ENCODE measurements at places on chromosomes 13 and 19.

GRCh38 chr13:107025991-107026390, 458.1 kb upstream of the ARGLU1 start:
- DNase-seq = no peak

- DNase-seq = no peak
These were observed 16.8 kb downstream of the ZNF83 start for GRCh38 chr19:52621376-52621775.

GRCh38 chr19:37943480-37943879, 36.5 kb downstream of the SIPA1L3 start:
- DNase-seq = no peak

DNA sequence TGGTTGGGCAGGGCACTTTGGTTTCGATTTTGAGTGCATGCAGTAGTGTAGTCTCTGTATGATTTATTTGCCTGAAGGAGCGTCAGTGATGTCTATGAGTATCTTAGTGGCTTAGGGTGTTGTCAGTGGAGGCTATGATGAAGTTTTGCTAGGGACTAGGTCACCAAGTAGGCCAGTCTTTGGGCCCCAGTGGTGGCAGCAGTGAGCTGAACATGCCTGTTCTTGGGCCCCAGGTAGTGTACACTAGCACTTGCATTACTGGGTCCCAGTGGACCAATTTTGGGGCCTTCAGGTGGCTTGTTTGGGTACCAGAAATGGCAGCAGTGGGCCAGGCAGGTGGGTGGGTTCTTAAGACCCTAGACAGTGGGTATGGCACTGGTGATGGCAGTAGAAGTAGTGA, 598.7 kb upstream of the SPRY2 start:
- no peak for DNase-seq

- no peak for DNase-seq
These were observed 59.3 kb upstream of the WDFY2 start for GRCh38 chr13:51524829-51525566.

GRCh38 chr13:35711909-35712308, 235.4 kb upstream of the MAB21L1 start:
- DNase-seq = no peak

DNA sequence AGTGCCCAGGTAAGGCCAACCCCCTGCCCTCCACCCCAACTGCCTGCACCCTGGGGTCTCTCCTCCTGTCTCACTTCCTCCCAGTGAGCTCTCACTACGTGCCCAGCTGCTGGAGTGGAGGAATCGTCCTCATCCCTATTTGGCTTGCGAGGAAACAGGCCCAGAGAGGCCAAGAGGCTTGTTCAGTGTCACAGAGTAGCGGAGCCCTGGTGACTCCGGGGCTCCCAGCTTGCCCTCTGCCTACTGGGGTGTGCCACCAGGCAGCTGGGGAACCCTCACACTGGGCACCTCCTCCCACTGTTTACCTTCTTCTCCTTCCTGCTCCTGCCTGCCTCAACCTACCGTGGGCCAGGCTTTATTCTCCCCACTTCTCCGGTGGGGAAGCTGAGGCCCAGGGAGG, 5.6 kb downstream of the TMED1 start:
- no peak for DNase-seq

GRCh38 chr13:114072421-114072820, 60.0 kb downstream of the RASA3 start:
- DNase-seq = no peak

GRCh38 chr13:31053896-31054295, 107.8 kb downstream of the HSPH1 start:
- no peak for DNase-seq

DNA sequence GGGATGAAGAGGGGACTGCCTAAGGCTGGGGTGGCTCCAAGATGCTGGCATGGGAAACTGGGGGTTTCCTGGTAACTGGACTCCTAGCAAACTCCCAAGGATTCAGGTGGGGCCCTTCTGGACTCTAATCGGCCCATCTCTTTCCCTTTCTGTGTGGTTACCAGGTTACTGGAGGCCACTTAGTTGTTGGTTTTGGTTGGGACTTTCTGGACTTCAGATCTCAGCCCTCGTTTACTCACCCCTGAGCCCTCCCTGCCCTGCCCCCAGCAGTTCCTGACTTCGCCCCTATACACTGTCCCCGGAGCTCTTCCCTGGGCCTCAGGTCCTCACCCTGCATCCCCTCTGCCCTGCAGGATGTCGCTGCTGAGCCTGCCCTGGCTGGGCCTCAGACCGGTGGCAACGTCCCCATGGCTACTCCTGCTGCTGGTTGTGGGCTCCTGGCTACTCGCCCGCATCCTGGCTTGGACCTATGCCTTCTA, 328 bp downstream of the CYP4F12 start:
- no peak for DNase-seq

GRCh38 chr13:75391432-75392100, 90.4 kb downstream of the TBC1D4 start:
- no peak for DNase-seq

- DNase-seq = no peak
These were observed 6.6 kb upstream of the LGALS4 start for GRCh38 chr19:38819231-38819920.

GRCh38 chr13:109704771-109705635, 81.4 kb downstream of the IRS2 start:
- no peak for DNase-seq

- DNase-seq = peak; percentile 69
These were observed 25.1 kb upstream of the KCTD15 start for GRCh38 chr19:33771384-33772101.

GRCh38 chr19:10286803-10287737, at the start of gene ICAM4:
Gene ICAM4, plus strand, starts transcription at chr19:10286955. Its CDS starts 58 bp downstream, at chr19:10287013.
- DNase-seq = no peak

- DNase-seq = peak; percentile 85
These were observed 1.3 kb upstream of the CEACAM6 start for GRCh38 chr19:41753936-41754529.

DNA sequence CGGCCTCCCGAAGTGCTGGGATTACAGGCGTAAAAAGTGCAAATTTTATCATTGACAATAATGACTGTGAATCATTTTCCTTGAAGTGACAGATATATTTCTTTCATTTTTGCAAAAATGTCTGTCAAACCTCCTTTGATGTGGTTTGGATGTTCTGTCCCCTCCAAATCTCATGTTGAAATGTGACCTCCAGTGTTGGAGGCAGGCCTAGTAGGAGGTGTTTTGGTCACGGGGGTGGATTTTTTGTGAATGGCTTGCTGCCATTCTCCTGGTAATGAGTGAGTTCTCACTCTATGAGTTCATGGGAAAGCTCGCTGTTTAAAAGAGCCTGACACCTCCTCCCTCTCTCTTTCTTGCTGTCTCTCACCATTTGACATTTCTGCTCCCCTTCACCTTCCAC, 5.5 kb upstream of the SLC1A6 start:
- DNase-seq = no peak

DNA sequence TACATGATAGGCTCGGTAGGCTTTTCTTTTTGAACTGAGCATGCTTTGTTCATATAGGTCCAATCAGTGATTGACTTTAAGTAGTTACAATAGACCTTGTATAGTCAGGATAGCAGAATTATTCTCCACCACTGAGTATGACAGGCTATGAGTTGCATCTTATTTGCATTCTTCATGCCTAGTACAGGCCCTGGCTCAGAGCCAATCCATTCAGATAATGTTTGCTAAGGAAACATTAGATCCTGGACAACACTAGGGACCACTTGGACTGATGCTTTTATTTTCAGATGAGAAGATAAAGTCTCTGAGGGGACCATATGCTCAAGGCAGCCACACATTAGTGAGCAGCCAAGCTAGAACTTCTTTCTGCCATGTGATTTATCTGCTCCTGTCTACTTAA, 133.9 kb downstream of the KL start:
- no peak for DNase-seq

DNA sequence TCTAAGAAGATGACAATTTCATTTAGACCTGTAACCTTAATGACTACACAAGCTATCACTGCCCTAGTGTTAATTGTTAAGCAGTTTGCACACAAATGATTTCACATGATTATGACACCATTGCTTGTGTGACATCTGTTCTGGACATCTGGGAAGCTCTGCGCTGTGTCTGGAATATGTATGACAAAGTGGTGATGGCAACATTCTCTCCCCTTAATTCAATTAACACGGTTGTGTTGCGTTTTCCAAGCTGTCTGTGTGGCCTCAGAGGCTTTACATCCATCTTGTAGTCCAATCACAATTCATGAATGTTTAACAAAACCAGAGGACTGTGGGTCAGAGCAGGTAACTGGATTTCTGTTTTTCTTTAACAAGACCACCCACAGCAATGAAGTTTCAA, 204.4 kb downstream of the COG6 start:
- DNase-seq = no peak

- DNase-seq = no peak
These were observed 124.9 kb downstream of the KCNRG start for GRCh38 chr13:50140153-50140552.

GRCh38 chr13:71862459-71862943, 4.5 kb downstream of the DACH1 start:
- no peak for DNase-seq

DNA sequence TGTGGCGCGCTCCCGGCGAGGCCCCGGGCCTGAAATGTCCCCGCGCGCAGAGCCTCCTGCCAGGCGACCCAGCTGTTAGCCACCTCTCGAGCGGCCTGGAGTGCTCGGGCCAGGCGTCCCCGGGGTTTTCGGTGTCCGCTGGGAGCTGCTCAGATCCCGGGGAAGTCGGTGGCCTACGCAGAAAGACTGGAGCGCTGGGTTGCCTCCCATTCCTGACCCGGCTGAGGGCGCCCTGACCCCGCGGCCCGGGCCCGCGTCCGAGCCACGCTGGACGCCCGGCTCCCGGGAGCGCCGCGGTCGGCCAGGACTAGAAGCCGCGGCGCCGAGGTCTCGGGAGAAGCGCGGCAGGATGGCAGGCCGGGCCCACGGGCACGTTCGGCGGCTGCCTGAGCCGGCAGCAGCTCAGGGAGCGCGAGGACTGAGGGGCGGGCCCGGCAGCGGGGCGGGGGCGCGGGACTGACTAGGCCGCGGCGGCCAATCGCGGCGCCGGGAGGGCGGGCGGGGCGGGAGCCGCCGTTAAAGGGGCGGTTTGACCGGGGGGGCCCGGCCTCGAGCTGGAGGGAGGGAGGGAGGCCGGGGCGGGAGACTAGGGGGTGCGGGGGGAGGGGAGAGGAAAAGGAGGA, 1.3 kb upstream of the ZIC2 start:
- DNase-seq = peak; percentile 69

DNA sequence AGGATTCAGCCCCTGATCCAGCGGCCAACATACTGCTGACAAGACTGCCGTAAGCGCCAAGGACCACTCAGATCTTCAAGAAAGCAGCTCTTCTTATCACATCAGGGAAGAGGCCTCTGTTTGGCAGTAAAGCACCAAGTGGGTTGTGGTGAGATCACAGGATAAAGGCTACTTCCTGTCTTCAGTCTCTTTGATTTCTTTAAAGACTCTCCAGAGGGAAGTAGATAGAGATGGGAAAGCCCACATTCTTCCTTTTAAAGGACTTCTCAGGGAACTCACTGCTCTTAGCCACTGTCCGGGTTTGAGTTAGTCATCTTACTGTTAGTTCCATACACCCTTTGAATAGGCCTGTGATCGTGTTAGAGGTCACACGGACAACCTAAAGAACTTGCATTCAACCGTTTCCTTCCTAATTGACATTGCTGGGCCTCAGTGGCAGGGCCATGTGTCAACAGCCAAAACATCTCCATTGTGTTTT, 47.2 kb upstream of the POMP start:
- DNase-seq = no peak

GRCh38 chr13:39189778-39190177, 151.5 kb downstream of the NHLRC3 start:
- no peak for DNase-seq

DNA sequence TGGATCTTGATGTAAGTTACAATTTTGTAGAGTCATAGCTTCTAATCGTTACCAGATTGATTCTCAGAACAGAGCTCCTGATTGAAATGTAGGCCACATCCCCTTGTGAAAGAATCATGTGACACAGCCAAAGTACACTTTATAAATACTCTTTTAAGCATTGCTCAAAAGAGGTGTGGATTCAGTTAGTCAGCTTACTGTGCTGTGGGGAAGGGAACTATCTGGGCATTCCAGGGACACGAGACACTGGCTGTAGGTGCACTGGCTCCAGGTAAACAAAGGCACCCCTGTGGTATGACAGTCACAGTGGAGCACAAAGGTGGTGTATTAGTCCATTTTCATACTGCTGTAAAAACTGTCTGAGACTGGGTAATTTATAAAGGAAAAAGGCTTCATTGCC, 222.8 kb downstream of the LIG4 start:
- no peak for DNase-seq

GRCh38 chr19:4368128-4368820, 24.9 kb downstream of the MPND start:
- DNase-seq = no peak

DNA sequence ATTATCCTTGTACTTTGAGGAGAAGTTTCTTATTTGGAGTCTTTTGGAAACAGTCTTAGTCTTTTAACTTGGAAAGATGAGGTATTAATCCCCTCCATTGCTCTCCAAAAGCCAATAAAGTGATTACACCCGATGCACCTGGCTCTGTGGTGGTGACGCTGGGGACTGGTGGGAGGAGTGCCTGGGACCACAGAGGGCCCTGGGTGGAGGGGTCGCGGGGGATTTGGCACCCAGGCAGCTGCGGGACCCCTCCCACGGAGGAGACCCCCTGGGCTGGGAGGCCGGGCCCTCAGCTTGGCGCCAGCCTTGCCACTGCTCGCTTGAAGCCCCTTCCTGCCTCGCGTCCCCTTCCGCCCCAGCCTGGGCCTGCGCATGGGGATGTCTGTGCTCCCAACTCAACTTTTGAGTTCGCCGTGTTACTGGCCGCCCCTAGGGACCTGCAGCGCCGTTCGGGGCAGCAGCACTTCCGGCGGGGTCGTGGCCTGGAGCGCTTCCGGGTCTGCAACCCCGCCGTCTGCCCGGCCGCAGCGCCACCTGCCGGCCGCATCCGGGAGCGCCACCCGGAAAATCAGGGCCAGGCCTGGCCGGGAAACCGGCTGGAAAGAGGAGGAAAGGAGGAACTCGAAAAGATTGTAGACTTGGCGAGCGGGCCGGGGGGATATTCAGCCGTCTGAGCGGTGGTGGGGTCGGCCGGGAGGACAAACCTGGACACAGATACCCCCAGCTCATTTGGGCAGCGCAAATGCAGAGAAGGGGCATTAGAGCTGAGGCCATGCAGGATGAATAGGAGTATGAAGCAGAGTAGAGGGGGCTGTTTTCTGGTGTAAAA, 8.4 kb downstream of the PEAK3 start:
- peak; percentile 83 for DNase-seq

GRCh38 chr13:106212386-106213010, 323.0 kb downstream of the EFNB2 start:
- no peak for DNase-seq

DNA sequence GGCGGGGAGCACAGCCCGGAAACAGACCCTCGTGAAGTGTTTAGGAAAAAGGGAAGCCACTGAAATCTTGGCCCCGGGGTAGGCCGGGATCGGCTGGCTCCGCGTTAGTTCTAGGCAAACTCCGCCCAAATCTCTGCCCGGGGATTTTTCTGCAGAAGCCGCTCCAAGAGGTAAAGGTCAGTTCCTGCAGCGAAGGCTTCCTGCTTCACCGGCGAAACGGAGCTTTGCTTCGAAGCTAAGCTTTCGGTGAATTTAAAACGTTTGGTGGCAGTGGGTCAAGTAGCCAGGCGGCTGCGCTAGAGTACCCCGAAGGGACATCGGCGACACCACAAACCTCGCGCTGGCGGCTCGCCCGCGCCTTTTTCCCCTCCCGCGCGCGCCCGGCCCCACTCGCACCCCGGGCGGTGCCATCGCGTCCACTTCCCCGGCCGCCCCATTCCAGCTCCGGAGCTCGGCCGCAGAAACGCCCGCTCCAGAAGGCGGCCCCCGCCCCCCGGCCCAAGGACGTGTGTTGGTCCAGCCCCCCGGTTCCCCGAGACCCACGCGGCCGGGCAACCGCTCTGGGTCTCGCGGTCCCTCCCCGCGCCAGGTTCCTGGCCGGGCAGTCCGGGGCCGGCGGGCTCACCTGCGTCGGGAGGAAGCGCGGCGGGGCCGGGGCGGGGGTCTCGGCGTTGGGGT, 441 bp downstream of the GJB2 start:
- no peak for DNase-seq

Measured in NCI-H1436 (cell line).